ENCODE measurements at places on chromosomes 3 and 15.

DNA sequence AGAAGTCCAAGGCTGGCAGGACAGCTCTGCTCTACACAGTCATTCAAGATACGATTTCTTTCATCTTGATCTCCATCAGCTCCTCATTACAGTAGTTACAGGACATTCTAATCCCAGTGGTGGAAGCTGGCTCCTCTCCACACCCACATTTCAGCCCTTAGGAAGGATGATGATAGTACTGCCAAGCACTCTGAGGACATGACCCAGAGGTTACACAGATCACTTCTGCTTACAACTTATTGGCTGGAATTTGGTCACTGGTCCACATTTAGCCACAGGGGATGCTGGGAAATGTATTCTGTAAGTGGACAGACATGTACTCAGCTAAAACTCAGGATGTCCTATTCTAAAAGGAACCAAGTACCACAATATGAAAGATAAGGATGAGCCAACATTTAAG, 77.1 kb downstream of the IQCH start:
- peak; percentile 12 for DNase-seq

DNA sequence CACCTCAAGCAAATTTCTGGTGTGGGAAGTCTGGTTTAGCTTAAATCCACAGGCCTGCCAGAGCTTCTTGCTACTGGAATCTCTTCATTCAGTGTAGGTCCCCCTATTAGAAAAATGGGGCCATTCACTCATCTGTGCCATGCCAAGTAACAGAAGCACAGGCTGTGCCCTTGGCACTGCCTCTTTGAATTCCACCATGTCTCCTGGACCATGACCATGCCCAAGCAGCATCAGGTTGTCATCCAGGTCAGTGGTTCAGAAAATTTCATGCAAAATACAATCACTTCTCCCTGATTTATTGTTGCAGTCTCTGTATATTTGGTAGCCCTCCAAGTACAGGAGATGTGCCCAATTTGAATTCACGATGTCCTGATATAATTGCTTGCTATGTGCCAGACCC, 602.1 kb upstream of the ZNF385D start:
- DNase-seq = no peak

DNA sequence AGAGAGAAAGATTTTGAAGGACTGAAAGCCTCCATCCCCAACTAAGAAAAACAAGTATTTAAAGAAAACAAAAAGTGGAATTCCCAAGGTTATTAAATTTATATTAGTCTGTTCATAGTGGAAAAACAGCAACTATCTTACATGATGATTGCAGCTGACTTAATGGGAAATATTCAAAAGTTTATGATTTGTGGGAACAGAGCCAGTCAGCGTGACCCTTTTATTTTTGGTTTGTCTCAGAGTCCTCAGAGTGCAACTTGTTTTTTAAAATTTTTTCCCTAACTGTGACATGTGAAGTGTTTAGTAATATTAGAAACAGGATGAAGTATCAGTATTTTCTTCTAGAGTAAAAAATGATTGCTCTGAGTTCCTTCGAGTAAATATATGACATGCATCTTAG, 441.9 kb upstream of the MCTP2 start:
- DNase-seq = no peak

GRCh38 chr3:186980989-186981388, 50.7 kb downstream of the ST6GAL1 start:
- no peak for DNase-seq

- DNase-seq = no peak
Measured at GRCh38 chr3:175807175-175807574, 948.0 kb downstream of the NAALADL2 start.

- DNase-seq = no peak
Measured at GRCh38 chr3:57855281-57855680, 99.2 kb downstream of the SLMAP start.

- DNase-seq = no peak
Measured at GRCh38 chr3:50806806-50807205, 132.1 kb downstream of the DOCK3 start.

DNA sequence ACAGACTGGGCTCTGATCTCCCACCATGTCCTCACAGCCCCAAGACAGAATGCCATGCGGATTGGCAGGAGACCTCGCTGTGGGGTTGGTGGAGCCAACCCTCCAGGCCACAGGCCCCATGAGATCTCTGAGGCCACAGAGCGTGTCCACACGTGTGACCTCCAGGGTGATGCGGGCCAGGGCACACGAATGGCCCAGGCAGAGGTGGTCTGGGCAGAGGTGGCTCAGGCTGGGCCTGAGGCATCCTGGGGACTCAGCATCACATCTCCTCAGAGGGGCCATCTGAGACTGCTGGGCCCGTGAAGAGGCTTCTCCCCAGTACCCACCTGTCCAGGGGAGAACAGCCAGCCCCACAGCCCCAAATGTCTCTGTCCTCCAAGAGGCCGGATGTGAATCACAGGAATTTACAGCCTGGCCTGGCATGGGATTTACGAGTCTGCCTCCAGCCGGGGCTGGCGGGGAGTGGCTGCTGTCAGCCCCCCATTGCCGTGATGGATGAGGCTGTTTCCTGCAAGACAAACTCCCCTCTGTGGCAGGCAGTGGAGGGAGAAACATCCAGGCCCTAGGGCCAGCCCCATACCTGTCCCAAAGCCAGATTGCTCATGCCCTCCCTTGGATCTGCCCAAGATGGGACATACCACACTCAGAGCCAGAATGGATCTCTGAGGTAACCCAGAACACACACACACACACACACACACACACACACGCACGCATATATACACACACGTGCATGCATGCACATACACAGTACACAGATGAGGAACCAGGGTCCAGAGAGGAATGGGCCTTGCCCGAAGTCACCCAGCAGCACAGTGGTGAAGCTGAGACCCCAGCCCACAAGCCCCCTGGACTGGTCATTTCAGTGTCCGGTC, 208.3 kb downstream of the TBC1D2B start:
- no peak for DNase-seq

- DNase-seq = peak; percentile 92
Measured at GRCh38 chr3:196739671-196740480, at the start of gene PAK2. Gene PAK2 (plus strand): TSS chr3:196739857. CDS start chr3:196782647, 42,790 bp downstream.

GRCh38 chr15:37819191-37819590, 115.2 kb upstream of the TMCO5A start:
- DNase-seq = peak; percentile 18

DNA sequence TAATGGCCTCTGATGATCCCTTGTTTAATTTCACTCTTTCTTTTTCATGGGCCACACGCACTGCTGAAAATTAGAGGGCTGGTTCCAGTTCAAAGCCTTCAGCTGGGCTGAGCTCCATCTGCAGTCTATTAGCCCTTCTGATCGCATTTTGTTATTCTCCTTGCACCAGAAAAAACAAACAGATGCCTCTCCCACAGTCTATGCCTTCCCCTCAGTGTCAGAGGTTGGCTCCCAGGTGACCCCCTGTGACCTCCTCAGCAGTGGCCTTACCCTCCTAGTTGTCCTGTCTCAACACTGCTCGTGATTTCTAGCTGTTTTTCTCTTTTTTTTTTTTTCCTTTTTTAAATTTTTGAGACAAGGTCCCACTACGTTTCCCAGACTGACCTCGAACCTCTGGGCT, 77.1 kb upstream of the PRTG start:
- no peak for DNase-seq

DNA sequence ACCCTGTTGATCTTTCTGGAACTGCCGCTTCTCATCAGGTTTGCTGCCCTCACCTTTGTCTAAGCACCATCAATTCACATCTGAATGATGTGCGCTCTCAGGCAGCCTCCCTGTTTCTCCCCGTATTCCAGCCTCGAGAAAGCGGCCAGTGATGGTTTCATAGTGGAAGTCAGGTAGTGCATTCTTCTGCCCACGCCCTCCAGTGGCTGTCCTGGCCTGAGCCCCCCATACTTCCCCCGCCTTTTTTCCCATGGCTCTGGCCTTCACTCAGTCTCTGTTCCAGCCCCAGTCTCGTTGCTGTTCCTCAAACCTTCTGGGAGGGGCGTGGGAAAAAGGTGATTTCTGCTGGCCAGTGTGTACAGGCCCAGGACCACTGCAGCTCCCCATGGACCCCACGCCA, 101.3 kb downstream of the ASB7 start:
- DNase-seq = no peak

- DNase-seq = no peak
Measured at GRCh38 chr3:64072126-64072525, 48.8 kb upstream of the PSMD6 start.

DNA sequence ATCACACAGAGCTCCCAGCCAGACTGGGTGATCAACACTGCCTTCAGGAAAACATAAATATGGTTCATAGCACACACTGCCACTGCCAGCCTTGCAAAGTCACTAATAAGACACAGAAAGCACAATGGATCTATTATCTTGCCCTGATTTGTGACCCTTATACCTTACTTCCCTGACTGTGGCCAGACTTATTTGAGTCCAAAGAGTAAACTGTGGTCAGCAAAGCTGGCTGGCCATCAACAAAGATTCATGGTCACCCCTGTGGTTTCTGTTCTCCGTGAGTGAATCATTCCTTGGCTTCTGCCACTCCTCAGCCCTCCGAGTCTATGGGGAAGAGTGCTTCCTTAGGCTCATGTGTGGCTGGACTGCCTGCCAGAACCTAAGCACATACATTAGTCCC, 437.7 kb downstream of the RAP2B start:
- peak; percentile 80 for DNase-seq

DNA sequence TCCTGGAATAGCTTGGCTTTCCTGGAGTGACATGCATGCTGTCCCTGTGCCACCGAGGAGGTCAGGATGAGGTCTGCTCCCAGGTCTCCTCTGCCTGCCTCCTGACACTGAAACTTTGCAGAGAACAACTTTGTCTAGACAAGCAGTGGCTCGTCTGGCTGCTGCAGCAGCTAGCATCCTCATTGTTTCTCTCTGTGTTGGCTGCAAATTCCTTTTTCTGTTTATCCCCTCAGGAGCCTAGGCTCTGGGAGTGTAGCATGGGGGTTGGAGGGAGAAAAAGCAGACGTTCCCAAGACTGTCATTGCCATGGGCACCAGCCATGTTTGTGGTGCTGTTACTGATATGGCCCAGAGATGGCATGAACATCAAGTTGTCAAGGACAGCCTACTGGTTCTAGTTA, 208.7 kb upstream of the LRIG1 start:
- no peak for DNase-seq

GRCh38 chr3:43638594-43639447, 17.0 kb upstream of the ANO10 start:
- DNase-seq = no peak

DNA sequence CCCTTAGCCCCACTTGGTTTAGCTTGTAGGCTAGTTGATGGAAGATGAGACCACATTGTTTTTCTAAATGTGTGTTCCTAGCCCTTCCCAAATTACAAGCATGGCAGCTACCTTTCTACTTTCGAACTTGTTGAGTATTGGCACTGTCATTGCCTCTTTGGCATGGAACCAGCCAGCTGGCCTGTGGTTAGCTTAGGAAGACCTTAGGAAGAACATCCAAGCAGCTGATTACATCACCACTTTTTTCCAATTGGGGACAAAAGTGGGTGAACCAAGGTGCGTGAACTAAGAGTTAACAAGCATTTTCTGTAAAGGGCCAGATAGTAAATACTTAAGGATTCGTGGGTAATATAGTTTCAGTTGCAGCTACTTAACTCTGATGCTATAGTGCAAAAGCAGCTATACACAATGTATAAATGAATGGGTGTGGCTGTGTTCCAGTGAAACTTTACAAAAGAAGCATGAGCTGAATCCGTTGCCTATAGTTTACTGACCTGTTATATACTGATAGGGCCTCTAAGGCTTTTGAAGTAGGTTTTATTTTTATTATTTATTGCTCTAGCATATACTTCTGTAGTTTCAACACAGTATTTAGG, 8.5 kb downstream of the KLHL18 start:
- DNase-seq = no peak

DNA sequence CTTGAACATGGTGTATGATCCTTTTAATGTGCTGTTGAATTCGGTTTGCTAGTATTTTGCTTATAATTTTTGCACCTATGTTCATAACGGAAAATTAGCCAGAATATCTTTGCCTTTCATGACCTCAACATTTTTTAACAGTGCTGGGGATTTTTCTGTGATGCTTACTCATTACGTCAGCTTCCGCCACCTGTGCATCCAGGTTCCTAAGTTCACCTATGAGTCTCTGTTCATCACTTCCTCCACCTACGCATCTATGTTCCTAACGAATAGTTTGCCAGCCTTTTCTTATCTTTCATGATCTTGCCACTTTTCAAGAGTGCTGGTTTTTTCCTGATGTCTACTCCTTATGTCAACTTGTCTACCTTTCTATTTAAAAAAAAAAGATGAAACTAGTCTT, 16.5 kb downstream of the AADACL2 start:
- DNase-seq = no peak

GRCh38 chr3:159672728-159673688, 315.6 kb upstream of the IL12A start:
- no peak for DNase-seq

- no peak for DNase-seq
Measured at GRCh38 chr3:5136211-5136918, 14.3 kb downstream of the ARL8B start.

DNA sequence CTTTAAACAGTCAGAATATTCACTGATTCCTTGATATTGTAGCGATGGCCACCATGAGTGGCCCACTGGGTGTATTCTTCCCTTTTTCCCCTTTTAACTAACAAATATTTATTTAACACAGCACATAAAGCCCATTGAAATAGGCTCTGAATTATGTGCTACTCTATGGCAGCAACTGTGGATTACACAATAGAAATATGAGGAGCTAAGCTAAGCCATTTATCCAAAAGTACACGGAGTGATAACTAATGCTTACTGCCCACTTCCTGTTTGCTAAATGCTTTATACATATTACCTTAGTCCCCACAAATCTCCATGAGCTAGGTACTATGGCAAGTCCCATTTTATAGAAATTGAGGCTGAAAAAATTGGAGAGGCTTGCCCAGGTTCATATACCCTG, 17.9 kb downstream of the ILDR1 start:
- no peak for DNase-seq

- DNase-seq = no peak
Measured at GRCh38 chr3:155880286-155880685, 9.8 kb downstream of the GMPS start.

GRCh38 chr3:5012367-5012766, 33.1 kb downstream of the BHLHE40 start:
- no peak for DNase-seq

DNA sequence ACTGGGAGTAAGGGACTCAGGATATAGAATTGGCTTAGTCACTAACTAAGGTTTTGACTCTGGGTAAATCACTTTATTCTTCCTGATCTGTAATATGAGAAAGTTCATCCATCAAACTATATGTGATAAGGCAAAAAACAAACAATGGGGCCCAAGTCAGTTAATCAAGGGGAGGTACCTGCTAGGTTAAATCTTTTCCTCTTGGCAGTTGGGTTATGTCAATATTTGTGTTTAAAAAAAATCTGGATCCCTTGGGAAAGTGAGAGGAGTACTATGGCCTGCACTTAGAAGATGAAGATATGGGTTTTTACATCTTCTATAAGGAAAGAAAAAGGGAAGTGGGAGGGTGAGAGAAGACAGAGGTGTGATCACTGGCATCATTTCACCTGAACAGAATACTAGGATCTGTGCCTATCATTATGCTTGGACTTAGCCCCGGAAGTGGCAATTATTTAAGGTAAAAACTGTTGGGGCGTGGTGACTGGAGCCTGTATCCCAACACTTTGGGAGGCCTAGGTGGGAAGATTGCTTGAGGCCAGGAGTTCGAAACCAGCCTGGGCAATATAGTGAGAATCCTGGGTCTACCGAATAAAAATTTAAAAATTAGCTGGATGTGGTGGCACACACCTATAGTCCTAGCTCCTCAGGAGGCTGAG, 2.8 kb upstream of the SLC28A2 start:
- DNase-seq = no peak

- no peak for DNase-seq
Measured at GRCh38 chr15:48467801-48468200, 136.6 kb downstream of the DUT start.

Data from AG08396 (cell line).